ENCODE measurements at places on chromosomes 6 and 20.

- DNase-seq, result no peak
These were observed 8.6 kb downstream of the BPIFB3 start for GRCh38 chr20:33062105-33062824.

DNA sequence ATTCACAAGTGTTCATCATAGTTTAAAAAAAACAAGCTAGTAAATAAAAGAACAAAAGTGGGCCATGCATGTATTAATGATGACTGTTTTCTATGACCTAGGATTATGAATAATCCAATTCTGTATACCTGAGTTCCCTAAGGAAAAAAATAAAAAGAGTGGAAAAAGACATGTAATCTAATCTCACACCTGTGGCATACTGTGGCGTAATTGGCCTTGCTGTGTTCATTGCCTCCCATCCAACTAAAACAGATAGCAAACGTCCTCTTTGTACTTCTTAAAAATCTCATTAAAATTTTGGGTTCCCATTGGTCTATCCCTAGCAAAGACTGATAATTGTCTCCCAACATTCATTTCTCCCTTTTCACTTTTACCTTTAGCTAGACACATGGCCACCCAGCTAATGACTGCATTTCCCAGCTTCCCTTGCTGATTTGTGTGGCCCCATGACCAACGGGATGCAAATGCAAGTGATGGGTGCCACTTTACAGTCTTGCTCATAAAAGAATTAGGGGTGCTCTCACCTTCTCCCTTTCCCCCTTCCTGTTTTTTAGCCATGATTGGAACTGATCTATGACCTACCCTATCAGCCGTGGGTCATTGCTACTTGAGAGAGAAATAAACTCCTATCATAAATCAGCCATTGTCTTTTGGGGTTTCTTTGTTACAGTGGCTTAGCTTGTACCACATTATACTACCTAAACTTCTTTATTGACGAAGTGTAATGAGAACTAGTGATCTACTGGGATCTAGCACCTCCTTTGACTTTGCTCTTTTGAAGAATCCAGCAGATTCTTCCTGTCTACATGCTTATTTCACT is 32.0 kb upstream of the TBC1D22B start:
- DNase-seq, result no peak

GRCh38 chr20:39070484-39071231 is 108.5 kb downstream of the DHX35 start:
- no peak for DNase-seq

GRCh38 chr6:117951783-117952182 is 44.7 kb downstream of the SLC35F1 start:
- DNase-seq, result no peak

DNA sequence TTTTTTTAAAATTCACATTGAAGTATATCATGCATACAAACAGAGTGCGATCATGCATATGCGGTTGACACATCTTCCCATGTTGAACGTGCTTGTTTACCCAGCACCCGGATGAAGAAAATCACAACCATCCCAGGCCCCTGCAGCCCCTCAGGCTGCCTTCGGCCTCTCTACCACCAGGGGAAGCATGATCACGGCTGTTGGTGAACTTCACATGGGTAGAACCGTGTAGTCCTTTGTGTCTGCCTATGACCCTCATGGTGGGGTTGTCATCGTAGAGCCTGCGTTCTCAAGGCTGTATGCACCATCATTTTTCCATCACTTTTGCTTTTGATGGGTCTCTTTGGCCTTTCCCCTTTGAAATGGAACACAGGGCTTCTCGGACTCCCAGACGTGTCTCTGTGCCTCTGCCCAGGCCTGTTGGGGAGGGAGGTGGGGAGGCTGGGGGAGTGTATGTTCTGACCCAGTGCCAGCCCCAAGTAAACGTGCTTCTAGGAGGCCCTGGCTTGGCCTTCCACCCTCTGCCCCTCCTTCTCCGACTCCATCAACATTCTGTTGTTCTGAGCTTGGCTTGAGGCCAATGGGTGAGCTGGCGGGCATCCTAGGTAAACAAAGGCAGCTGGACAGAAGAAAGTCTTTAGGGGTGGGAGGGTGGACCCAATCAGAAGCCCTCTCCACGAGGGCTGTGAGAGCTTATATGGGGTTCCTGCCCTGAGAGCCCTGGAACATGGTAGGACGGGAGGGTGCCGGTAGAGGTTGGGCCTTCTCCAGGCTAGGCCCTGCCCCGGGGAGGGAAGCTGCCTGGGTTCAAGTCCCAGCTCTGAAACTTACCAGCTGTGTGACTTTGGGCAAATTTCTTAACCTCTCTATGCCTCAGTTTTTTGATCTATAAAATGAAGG is 39.7 kb downstream of the TGM2 start:
- DNase-seq, result peak; percentile 67

- DNase-seq, result no peak
These were observed 86.4 kb downstream of the EDN3 start for GRCh38 chr20:59386809-59387208.

- DNase-seq, result no peak
These were observed 21.8 kb downstream of the SNX5 start for GRCh38 chr20:17946572-17947473.

GRCh38 chr6:136113736-136114173 is 136.4 kb downstream of the MTFR2 start:
- DNase-seq, result no peak

- no peak for DNase-seq
These were observed 39.8 kb upstream of the SMIM29 start for GRCh38 chr6:34288581-34288980.

DNA sequence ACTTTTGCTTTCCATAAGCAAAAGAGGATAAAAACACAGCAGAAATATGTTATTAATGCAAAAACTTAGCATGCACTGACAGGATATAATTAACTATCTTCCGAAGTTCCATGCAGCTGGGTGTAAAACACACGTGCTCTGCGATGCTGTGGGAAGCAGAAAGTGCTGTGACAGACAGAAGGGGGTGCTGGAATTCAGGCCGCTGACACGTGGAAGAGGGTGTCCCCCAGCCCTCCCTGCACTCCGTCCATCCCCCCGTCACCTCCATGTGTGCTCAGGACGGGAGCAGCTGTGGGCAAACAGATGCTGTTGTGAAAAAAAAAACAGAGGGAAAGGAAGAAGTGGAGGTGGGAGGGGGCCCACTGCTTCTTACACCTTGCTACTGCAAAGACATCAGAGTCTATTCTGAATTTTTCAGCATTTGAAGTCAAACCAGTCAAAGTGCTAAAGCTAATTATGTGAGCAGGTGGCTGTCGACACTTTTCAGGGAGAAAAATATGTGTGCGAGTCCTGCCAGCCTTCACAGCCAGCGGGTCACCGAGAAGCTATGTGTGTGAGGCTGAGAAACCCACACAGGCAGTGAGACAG is 175.9 kb upstream of the AFDN start:
- DNase-seq, result no peak

- no peak for DNase-seq
These were observed 87.6 kb upstream of the MYLIP start for GRCh38 chr6:16041327-16041726.

DNA sequence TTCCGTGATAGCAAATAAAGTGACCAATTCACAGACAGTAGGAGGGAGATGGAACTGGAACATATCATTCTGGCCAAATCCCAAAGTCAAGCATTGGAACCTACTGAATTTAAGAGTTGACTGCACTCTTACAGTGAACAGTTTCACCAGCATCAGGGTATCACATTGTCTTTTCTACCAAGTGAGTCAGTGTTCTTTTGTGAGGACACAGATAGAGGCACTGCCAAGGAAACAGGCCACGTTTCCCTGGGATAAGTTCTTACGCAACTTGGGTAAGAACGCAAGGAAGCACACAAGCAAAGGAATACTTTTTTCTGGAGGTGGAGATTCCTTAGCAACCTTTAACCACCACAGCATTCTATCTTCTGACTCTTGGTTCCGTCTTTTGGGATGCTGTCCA is 28.6 kb upstream of the ENPP5 start:
- no peak for DNase-seq

GRCh38 chr6:143621876-143622605 is 55.7 kb upstream of the PHACTR2 start:
- no peak for DNase-seq

GRCh38 chr6:153862927-153863326 is 176.1 kb upstream of the OPRM1 start:
- DNase-seq, result no peak

DNA sequence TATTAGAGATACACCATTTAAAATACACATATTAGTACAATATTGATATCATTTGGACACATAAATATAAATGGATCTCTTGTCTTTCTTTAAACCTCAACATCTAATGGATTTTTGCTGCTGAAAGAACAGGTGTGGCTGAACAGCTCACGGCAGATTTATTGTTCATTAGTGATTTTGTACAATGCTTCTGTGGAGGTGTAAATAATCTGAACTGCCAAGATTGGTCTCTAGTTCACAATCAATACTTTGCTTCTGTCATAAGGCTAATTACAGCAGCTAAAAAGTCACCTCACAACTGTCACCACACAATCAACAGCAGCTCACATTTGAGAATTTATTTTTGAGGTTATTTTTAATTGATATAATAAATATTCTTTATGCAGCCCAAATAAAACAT is 162.0 kb upstream of the SIM1 start:
- DNase-seq, result no peak

GRCh38 chr6:158060455-158061360 is 79.0 kb downstream of the SYNJ2 start:
- no peak for DNase-seq

GRCh38 chr6:36082318-36082717 is 48.0 kb upstream of the MAPK13 start:
- DNase-seq, result no peak

GRCh38 chr20:39263076-39263475 is 300.9 kb downstream of the DHX35 start:
- DNase-seq, result no peak

GRCh38 chr20:4794846-4795245 is 73.1 kb downstream of the PRND start:
- no peak for DNase-seq

DNA sequence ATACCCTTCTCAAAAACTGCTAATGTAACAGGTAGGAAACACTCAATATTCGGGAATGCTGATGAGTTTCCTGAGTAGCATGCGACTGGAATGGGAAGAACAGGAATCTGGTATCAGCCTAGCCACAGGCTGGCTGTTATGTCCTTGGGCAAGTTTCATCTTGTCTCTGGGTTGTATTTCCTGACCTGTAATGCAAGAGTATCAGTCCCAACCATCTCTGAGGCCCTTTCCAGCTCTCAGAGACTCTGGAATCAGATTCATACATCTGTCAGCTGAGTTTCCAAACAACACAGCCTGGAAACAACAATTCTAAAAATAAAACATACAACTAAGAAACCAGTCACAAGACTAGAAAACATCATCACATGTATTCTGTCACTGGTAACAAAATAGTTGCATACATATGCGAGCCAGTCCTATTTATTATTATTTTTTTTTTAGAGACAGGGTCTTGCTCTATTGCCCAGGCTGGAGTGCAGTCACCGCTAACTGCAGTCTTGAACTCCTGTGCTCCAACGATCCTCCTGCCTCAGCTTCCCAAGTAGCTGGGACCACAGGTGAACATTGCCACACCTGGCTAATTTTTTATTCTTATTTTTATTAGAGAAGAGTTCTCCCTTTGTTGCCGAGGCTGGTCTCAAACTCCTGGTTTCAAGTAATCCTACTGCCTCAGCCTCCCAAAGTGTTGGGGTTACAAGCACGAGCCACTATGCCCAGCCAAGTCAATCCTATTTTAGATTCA is 16.7 kb upstream of the TFAP2A start:
- no peak for DNase-seq

DNA sequence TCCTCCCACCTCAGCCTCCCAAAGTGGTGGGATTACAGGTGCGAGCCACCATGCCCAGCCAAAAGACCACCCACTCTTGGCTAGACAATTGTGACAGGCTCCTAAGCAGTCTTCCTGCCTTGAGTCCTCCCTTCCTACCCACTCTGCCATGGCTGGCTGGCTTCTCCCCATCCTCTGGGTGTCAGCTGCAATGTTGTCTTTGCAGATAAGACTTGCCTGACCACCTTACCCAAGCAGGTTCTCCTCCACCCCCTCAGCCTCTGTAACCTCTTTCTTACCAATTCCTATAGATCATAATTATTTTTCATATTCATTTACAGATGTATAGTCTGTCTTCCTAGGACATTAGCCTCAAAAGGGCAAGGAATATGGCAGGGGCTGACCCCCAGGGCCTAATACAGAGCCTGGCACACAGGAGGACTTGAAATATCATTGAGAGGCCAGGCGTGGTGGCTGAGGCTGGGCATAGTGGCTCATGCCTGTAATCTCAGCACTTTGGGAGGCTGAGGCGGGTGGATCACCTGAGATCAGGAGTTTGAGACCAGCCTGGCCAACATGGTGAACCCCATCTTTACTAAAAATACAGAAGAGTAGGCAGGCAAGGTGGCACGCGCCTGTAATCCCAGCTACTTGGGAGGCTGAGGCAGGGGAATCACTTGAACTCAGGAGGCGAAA is 28.7 kb upstream of the SPAG4 start:
- DNase-seq, result no peak

- DNase-seq, result peak; percentile 43
These were observed 170.2 kb upstream of the PMEPA1 start for GRCh38 chr20:57879779-57880570.

DNA sequence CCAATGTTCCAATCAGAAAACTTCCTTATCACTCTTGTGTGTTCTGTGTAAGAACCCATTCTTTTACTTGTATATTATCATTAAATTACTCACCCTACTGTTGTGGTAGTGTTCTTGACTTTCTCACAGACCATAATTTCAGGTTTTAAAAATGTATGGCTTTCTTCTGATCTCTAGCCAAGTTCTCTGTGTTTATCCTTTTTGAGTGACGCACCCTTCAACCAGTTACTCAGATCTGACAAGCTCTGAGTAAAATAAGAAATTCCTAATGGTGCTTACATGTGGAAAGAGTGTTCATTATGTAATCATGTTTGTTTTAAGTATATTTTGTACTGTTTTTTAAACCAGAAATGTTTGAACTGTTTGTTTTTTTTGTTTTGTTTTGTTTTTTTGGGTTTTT is 11.0 kb downstream of the TBPL1 start:
- DNase-seq, result no peak

DNA sequence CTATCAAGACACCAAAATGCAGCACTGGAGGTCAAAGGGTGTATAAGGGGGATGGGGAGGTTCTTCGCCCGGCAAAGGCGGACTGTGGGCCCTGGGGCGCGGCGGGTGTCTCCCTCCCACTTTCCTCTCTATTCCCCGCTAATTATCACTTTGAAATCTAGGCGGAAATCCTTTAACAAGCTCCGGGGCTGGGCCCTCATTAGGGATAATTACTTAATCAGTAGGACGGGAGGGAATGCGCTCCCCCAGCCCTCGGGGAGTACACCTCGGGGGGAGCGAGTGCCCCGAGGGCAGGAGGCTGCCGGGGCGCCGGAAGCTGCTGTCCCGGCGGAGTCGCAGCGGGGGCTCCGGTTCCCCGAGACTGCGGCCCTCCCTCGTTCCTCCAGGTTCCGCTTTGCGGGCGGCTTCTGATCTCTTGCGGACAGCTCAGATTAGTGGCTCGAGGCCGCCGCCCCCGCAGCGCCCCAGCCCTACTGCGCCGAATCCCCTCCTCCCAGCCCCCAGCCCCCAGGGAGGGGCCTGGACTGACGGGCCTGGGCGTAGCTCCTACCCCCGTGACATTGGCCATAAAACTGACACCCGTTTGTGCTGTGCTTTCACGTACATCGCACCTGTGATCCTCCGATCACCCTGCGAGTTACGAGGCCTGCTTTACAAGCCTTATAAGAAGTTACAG is 14.7 kb downstream of the MUCL3 start:
- no peak for DNase-seq

All from type B pancreatic cell (in vitro differentiated cells).